ENCODE measurements at places on chromosomes 7 and 10.

- DNase-seq = no peak
Observed at GRCh38 chr7:1749351-1749863, 79.3 kb downstream of the ELFN1 start.

- DNase-seq = no peak
Observed at GRCh38 chr10:111278266-111278665, 201.4 kb downstream of the ADRA2A start.

- peak; percentile 88 for DNase-seq
Observed at GRCh38 chr10:35027567-35027966, 62.6 kb downstream of the CUL2 start.

GRCh38 chr10:7696545-7696944 lies 6.6 kb upstream of the ITIH2 start:
- DNase-seq = peak; percentile 35

GRCh38 chr10:116716381-116716780 lies 26.0 kb downstream of the HSPA12A start:
- no peak for DNase-seq

- DNase-seq = peak; percentile 6
Observed at GRCh38 chr7:77797734-77798393, 370 bp downstream of the TMEM60 start.

GRCh38 chr7:153473185-153473584 lies 579.0 kb upstream of the DPP6 start:
- no peak for DNase-seq

DNA sequence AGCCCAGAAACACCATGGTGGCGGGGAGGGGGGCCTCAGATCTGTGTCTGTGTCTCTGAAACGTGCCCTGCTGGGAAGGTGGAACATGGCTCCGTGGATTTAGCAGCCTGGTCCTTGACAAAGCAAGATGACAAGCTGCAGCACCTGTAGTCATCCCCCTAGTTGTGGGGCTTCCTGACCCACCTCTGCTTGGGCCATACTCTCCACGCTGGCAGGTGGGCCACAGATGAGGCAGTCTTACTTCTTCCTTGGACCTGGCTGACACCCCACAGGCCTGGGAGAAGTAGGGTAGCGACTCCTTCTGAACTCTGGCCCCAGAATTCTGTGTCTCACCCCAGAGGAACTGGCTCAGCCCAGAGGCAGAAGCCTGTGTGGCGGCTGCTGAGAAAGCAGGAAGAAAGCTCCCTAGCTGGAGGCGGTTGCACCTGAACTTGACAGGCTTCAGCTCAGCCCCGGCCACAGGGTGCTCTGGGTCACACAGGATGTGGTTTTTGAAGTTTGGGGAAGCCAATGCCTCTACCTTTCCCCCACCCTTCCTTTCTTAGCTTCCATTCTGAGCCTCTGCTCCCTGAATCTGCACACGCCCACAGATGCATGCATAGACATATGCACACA lies 113.9 kb downstream of the ABLIM1 start:
- peak; percentile 82 for DNase-seq

- DNase-seq = no peak
Observed at GRCh38 chr10:132918617-132919373, 23.6 kb downstream of the CFAP46 start.
